Right ventricle myocardium superior (tissue), 1 donor: ENCODE measurements at places on chromosomes 11 and 22. TPM values are rescaled to one million over a fixed set of nuclear protein-coding genes. Genes with fewer than 3 reads are reported as not detected.
A peak's percentile ranks its signal among the peaks of the same experiment; 100 is the strongest.

GRCh38 chr11:81007046-81007445 lies 1566.2 kb upstream of the TENM4 start:
- no peak for DNase-seq

NTM gene
- total RNA-seq, result 1.5 TPM

TNRC6B gene
- 37.5 TPM for total RNA-seq

DNA sequence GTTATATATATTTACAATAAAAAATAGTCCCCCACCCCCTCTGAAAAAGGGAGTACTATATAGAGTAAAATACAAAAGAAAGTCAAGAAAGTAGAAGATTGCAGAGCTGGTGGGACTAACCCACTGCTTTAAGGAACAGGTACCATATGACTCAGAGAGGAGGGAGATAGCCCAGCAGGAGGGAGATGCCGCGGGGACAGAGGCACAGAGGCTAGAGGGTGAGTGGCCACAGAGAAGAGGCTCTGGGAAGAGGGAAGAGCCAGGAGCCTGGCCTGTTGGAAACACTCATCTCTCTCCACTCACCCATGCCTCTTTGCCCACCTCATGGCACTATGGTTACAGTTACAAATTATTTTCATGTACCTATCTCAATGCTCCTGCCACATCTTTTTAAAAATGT lies 53.6 kb upstream of the LYVE1 start:
- no peak for DNase-seq

DNA sequence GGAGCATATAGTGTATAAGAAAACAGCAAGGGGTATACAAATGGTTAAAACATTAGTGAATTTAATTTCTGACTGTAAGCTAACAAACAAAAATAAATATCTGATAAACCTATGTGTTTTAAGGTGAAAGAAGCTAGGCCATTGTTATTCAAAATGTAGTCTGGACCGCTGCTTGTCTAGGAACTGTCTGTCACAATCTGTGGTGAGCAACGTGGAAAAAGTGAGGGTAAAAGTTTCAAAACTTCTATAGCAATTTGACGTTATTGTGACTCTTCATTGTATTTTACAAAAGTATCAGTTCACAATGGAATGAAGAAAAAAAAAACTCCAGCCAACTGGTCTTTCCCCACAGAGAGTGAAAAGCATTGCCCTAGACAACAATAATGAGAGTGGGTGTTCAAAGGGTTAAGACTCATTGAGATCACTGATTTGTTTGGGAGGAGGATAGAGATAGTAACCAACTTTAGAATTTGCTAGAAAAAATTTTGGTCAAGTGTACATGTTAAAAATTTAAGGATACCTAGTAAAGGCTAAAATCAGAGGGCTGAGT lies 79.1 kb downstream of the UVRAG start:
- DNase-seq, result no peak

DNA sequence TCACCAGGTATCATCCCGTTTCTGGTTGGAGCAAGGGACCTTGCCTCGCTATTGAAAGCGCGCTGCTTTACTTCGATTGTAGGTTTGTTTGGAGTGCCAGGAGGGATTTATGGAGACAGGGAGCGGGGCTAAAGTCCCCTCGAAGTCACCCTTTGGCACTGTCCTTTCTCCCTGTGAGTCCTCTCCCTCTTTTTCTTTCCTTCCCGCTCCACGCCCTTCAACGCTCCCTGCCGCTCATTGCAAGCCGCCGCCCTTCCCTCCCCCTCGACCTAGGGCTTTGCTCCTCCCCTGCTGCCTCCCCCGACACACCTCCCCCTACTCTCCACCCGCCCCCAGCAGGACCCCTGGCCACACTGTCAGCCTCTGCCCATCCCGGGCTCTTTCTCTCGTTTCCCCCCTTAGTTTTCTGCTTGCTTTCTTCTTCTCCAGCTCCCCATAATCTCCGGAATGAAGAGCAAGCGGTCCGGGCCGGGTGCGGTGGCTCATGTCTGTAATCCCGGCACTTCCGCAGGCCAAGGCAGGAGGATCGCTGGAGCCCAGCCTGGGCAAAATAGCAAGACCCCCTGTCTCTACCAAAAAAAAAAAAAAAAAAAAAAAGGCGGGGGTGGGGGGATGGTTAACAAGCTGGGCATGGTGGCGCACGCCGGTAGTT lies 41.0 kb downstream of the AHNAK start:
- DNase-seq, result peak; percentile 66

GRCh38 chr11:70070706-70071105 lies 7.4 kb upstream of the ANO1 start:
- no peak for DNase-seq

- DNase-seq, result no peak
These were observed 53.3 kb downstream of the SCN3B start for GRCh38 chr11:123601136-123601535.

GLYATL2 gene
- not detected for total RNA-seq

PGA3 gene
- not detected for total RNA-seq

GRCh38 chr22:46961591-46962295 lies 199.3 kb downstream of the TBC1D22A start:
- DNase-seq, result no peak

WBP2NL gene
- 0.16 TPM for total RNA-seq

DNA sequence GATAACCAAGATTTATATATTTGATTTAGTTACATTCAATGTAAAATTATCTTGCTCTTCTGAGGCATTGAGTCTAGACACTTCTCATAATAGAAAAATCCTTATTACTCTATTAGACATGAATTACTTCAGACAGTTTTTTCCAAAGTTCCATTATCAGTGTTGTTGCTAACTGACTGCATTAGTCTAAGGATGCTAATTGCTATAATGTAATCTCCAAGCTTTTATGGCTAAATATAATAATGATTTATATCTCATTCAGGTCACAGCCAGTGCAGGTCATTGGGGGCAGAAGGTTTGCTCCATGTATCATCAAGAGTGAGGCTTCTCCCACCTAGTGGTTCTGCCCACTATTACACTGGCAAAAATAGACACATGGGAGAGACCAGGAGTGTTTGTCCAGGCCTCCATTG lies 377.2 kb upstream of the DDI1 start:
- DNase-seq, result no peak

- DNase-seq, result peak; percentile 51
These were observed 11.7 kb upstream of the CSTF3 start for GRCh38 chr11:33172996-33173395.

FIBIN gene
- 8.6 TPM for total RNA-seq

DNA sequence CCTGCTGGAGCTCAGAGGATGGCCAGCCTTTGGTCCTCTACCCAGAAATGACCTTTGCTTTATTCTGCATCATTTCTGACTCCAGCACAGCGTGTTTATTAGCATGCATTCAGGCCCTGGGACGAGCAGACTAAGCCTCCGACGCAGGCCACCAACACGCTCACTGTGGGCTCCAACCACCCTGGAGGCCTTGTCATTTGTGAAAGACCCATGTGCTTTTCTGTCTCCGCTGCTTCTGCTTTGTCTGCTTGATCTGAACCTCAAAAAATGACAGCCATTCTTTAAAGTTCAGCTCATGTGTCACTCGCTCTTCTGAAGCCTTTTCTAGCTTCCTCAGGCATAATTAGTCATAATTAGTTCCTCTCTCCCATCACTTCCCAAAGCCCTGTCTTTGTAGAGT lies 109.1 kb upstream of the TIMP3 start:
- DNase-seq, result no peak

ACAD8 gene
- total RNA-seq, result 37.6 TPM

TMEM109 gene
- 82.2 TPM for total RNA-seq

GRCh38 chr11:76120513-76121101 lies 85.7 kb downstream of the WNT11 start:
- no peak for DNase-seq

MUC5AC gene
- total RNA-seq, result not detected

MPZL2 gene
- total RNA-seq, result 9.8 TPM

GRCh38 chr22:27327497-27327896 lies 474.1 kb downstream of the MN1 start:
- DNase-seq, result no peak

DNA sequence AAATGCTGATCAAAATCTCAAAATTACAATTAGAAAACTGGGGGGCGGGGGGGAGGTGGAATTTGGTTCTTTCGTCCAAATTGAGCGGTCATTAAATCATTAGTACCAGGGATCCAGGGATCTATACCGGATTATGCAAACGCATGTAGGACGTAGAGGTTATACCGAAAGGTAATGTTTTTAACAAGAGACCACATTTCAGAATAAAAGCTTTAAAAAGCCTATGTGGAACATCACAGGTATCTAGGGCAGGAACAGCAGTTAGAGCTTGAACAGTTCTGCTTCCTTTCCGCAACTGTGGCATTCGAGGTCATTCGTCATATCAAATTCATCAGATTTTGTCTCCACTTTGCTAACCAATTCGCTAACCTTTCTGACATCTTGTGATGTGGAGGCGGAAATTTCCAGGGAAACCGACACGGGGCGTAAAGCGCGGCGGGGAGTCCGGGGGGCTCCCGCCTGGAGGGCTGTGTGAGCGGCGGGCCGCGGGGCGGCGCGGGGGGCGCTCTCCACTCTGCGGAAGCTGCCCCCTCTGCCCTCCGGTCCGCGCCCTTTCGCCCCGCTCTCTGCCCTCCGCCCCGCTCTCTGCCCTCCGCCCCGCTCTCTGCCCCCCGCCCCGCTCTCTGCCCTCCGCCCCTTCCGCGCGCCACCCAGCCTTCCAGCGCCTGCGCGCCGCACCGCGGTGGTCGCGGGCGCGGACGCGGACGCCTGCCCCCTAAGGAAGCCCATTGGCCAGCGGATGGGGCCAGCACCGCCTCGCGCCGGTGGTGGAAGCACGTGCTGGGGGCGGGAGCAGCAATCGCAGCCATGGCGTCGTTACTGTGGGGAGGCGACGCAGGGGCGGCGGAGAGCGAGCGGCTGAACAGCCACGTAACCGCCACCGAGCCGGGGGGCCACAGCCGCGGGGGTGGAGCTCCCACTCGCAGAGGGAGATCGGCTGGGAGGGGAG lies at the start of gene DDX25:
Gene DDX25, plus strand, starts transcription at position 798 of the 949 bp plus-strand sequence. Its CDS starts 10 bp downstream, at position 808.
- DNase-seq, result no peak

DNA sequence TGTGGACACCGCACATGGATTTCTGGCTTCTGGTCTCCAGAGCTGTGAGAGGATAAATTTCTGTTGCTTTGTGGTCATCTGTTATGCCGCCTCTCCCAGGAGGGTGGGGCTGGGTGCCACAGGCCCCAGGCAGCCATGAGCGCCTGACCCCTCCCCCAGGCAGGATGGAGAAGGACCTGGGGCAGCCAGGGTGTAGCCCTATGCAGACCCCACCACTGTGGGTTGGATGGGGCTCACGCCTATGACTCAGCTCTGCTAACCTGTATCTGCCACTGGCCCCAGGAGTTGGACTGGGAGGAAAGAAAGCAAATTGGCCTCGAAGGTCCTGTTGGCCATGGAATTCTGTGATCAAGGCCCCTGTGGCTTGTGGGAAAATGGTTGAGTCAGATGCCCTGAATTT lies 1351.1 kb downstream of the BRD1 start:
- peak; percentile 32 for DNase-seq

DNA sequence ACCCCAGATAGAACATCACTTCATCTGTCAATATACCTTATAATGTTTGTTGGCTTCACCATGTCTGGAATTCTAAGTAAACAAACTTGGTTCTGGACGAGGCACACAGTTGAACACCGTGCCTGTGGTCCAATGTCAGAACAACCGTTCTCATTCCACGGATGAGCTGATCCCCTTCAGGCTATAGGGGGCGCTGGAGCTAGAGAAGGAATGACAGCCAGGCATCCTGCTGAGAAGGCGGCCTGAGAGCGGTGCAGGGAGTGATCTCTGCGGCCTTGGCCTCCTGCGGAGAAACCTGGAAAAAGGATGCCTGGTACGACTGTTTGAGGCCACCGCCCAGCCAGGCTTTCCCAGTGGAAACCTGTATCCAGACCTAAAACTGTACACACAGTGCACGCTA lies 48.7 kb downstream of the FDX1 start:
- DNase-seq, result no peak

GRCh38 chr11:12845739-12846358 lies 163.3 kb upstream of the RASSF10 start:
- peak; percentile 52 for DNase-seq

NCAM1 gene
- 226 TPM for total RNA-seq

GRCh38 chr11:95279921-95280868 lies 49.2 kb upstream of the SESN3 start:
- no peak for DNase-seq

CCDC81 gene
- total RNA-seq, result 0.32 TPM
